T-helper 17 cell (primary cell): ENCODE measurements at places on chromosomes 11 and 22. TPM values are rescaled to one million over a fixed set of nuclear protein-coding genes. Genes with fewer than 3 reads are reported as not detected.

The OR52E2 gene
- total RNA-seq, result not detected

The VWA5A gene
- total RNA-seq, result 4.7 TPM

The NCR3LG1 gene
- total RNA-seq, result 4.1 TPM

The LAYN gene
- not detected for total RNA-seq

The SLC29A2 gene
- total RNA-seq, result 5.4 TPM

The FOLR3 gene
- total RNA-seq, result not detected

The POU2AF3 gene
- total RNA-seq, result not detected

The SMC1B gene
- not detected for total RNA-seq

The HBB gene
- total RNA-seq, result not detected

The ANO1 gene
- 0.34 TPM for total RNA-seq

The FAT3 gene
- not detected for total RNA-seq

The OR51B4 gene
- not detected for total RNA-seq

The TMEM191B gene
- total RNA-seq, result not detected

The TPBGL gene
- total RNA-seq, result 0.60 TPM

The MS4A1 gene
- 27.9 TPM for total RNA-seq

The TBX10 gene
- not detected for total RNA-seq

The PIH1D2 gene
- 0.23 TPM for total RNA-seq

The CAPN1 gene
- 190 TPM for total RNA-seq

The WNT7B gene
- total RNA-seq, result not detected

The CDC42BPG gene
- total RNA-seq, result 7.7 TPM

The E2F8 gene
- 0.21 TPM for total RNA-seq

The FXYD6 gene
- 0.62 TPM for total RNA-seq

The CD6 gene
- 533 TPM for total RNA-seq

The ARHGAP8 gene
- total RNA-seq, result 7.1 TPM

The TUB gene
- 0.72 TPM for total RNA-seq

The SCGB1A1 gene
- not detected for total RNA-seq

The NDUFV1 gene
- total RNA-seq, result 206 TPM

The VEGFB gene
- total RNA-seq, result 44.9 TPM

The ZFPL1 gene
- total RNA-seq, result 40.7 TPM

The MMP27 gene
- not detected for total RNA-seq

The FGF3 gene
- total RNA-seq, result not detected

The OR5D16 gene
- total RNA-seq, result not detected

The HOATZ gene
- not detected for total RNA-seq

The GGT5 gene
- not detected for total RNA-seq

The MPEG1 gene
- total RNA-seq, result 5.4 TPM

The UPB1 gene
- total RNA-seq, result 2.8 TPM

The APOL3 gene
- 229 TPM for total RNA-seq

The EIF3F gene
- total RNA-seq, result 391 TPM

The CFAP300 gene
- not detected for total RNA-seq

The ADM gene
- total RNA-seq, result 2.0 TPM

The HORMAD2 gene
- total RNA-seq, result not detected

The MUC6 gene
- not detected for total RNA-seq
